ENCODE measurements at places on chromosomes 1 and 21.

GRCh38 chr1:179126338-179127060, 44.6 kb downstream of the TOR3A start:
- DNase-seq, result no peak

DNA sequence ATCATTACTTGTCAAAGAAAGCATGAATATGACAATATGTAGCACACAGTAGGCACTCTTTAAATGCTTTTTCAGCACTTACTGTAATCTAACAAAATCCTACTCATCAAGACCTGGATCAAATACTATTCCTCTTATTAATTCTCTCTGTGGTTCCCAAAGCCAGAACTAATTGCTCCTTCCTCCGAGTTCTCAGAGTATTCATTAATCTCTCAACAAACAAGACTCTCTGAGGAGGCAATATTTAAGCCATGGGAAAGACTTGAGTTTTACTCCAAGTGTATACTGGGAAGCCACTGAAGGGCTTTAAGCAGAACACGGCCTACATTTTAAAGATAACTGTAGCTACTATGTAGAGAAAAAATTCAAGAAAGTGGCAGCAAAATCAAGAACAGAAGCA, 79.7 kb downstream of the ENAH start:
- DNase-seq, result no peak

DNA sequence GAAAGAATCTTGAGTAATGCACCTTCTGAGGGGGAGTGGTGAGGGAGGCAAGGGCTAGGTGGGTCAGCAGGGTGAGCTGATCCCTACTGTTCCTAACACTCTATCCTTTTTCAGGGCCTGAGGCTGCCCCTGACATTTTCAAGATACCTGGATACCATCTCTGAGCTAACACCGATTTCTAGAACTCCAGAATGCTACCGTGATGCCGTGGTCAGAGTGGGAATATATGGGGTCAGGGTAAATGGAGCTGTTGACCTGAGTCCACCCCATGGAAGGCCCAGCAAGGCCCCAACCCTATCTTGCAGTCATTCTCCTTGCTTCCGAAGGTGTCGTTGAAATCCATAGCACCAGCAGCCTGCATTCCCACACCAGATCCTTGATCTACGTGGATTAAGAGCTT, 18.0 kb upstream of the PTPRF start:
- no peak for DNase-seq

DNA sequence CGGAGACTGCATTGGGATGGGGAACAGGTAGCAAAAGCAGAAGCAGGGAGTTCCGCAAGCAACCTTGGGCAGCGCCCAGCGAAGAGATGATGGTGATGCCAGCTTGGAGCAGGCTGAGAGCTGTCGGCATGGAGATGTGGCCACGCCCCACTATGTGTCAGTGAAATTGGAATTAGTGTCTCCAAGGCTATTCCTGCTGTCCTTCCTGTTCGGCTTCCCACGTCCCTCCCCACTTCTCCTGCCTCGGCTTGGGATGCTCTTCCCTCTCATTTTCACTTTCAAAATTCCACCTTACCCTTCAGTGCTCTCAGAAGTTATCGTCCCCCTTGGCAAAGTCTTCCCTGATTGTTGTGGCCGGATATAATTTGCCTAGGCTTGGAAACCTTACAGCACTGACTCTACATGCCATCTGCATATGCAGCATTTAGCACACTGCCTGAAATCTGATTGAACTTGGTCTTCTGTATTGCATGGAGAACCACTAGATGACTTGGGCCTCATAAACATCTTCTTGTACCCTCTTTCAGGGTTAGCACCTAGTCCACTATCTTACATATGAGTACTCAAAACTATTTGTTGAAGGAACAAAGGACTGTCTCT, 270.7 kb upstream of the RUNX1 start:
- DNase-seq, result no peak

- no peak for DNase-seq
Measured at GRCh38 chr1:107785496-107786202, 179.3 kb downstream of the VAV3 start.

- DNase-seq, result no peak
Measured at GRCh38 chr1:204509186-204509635, 7.0 kb upstream of the MDM4 start.

- DNase-seq, result no peak
Measured at GRCh38 chr1:18907917-18908845, 5.8 kb upstream of the ALDH4A1 start.

DNA sequence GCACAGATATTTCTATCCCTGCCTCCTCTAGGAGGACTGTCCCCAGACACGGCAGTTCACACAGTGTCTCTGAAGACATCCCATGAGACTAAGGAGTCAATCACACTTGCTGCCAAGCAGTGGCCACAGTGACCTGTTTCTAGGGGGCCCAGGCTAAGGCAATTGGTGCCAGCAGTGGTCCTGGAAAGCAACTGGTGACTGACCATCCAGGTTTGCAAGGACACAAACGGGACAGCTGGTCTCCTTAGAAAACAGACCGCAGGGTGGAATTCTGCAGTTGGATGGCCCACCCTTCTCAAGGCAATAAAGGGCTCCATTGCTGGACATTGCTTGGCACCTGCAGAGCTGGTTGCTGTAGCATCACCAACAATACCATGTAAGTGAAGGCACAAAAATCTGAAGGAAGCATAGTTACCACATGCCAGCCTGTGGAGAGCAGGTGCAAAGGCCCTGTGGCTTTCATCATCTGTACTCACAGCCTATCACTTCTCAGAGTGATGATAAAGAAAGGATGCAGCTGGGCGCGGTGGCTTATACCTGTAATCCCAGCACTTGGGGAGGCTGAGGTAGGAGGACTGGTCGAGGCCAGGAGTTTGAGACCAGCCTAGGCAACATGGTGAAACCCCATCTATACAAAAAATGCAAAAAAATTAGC, 81.5 kb downstream of the STUM start:
- DNase-seq, result no peak

DNA sequence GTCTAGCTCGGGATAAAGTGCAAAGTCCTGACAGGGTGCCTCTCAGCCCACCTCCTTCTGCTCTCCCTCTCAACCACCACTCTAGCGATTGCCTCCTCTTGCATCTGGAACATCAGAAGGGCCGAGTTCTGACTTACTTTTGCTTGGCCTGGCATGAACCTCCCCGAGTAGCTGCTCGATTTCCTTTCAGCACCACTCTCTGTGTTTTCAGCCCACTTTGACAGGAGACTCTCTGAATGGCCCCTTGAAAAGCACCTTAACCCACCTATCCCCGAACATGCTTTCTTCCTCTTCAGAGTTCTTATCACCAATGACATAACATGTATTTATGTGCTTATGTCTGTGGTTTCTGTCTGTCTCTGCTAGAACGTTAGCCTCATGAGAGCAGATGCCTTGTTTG, 225.8 kb upstream of the RUNX1 start:
- DNase-seq, result no peak

GRCh38 chr1:224922404-224923164, 6.9 kb upstream of the DNAH14 start:
- no peak for DNase-seq

GRCh38 chr1:156082309-156083091, at the start of gene MEX3A:
Gene MEX3A (minus strand): TSS chr1:156082465. CDS start chr1:156081998, 467 bp downstream.
- DNase-seq, result peak; percentile 75

Measured in activated CD4-positive, alpha-beta memory T cell treated with anti-CD3 and anti-CD28 coated beads for 36 hours (primary cell).